Heart left ventricle (tissue), 16 donors: ENCODE measurements at places on chromosomes 4 and X.

DNA sequence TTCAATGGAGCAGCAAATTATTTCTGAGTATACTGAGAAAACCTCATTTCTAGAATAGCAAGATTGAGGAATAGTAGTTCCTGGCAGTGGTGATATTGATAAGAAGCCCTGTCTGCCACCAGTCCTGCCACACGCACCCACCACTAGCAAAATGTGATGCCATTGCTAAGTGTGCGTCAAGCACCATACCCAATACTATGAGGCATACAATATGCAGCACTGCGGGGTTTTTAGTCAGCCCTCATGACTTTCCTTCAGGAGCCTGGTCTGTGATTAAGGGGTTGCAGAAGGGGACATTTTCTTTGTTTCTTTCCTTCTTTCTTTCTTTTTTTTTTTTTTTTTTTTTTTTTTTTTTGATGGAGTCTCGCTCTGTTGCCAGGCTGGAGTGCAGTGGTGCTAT lies 128.7 kb upstream of the USP38 start:
- no peak for DNase-seq

DNA sequence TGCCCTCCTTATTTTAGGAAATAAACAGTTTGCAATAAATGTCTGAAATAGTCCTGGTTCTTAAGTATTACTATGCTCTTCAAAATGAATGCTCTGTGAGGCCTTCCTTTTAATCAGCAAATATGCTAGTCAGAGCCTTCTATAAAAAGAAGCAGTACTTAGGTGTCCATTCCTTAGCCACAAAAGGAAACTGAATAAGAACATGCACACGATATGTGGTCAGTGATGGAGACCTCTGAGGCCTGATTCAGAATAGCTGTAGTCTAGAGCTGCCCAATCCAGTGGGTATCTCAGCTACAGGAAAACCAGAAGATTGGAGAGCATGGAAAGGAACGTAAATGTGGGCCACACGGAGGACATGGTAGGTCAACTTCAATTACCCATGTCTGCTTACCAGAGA lies 141.8 kb downstream of the RASL11B start:
- no peak for DNase-seq

DNA sequence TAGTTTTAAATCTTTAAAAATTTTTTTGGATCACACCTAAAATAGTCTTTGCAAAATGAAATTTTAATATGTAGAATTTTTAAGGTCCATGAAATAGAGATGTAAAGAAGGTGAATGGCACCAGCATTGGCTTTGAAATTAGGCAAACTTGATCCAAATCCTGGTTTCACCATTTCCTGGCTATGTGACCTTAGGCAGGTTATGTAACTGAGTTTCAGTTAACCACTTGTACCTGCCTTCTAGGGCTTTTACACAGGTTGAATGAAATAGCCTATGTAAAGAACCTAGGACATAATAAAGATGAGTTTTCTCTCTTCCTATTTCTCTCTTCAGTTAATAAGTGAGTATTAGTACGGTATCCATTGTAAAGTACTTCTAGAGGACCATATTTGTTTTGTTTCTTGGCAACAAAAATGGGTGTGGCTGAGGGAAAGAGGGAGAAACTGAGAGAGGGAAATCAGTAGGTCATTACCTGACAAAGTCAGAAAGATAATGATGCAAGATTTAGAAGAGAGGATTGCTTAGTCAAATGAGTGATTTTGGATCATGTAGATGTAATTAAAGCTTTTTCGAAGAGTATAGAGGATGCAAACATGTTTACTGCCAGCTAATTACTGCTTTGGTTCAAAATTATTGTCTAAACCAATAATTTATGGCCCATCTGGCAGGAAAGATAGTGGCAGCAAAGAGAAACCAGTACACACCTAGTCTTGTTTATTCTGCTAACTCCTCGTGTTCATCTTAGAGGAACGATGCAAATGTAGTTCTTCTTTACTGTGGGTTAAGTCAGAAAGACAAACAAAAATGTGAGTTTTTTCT lies 81.9 kb downstream of the PDLIM5 start:
- no peak for DNase-seq

DNA sequence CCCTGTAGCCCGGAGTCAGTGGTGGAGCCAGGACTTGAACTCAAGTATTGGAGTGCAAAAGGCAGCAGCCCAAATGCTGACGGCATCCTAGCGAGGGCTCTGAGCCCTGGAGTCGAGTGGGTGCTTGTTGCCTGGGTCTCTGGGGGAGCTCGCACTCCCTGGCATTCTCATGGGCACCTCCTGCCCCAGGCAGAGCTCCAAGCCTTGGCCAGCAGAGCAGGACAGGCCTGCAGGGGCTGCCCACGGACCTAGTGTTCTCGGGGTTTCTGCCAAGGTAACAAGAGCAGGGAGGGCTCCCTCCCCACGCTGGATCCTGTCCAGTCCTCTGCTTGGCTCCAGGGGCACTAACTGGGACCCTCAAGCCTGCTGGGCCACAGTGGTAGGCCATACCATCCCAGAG lies 17.6 kb upstream of the WFS1 start:
- DNase-seq, result no peak
